ENCODE measurements at places on chromosomes 6 and 20.

- DNase-seq, result no peak
Measured at GRCh38 chr6:1624058-1624850, 14.5 kb downstream of the FOXC1 start.

GRCh38 chr20:61861054-61861841, 204.4 kb downstream of the TAF4 start:
- DNase-seq, result no peak

- DNase-seq, result no peak
Measured at GRCh38 chr6:31968326-31968725, 3.6 kb downstream of the DXO start.

DNA sequence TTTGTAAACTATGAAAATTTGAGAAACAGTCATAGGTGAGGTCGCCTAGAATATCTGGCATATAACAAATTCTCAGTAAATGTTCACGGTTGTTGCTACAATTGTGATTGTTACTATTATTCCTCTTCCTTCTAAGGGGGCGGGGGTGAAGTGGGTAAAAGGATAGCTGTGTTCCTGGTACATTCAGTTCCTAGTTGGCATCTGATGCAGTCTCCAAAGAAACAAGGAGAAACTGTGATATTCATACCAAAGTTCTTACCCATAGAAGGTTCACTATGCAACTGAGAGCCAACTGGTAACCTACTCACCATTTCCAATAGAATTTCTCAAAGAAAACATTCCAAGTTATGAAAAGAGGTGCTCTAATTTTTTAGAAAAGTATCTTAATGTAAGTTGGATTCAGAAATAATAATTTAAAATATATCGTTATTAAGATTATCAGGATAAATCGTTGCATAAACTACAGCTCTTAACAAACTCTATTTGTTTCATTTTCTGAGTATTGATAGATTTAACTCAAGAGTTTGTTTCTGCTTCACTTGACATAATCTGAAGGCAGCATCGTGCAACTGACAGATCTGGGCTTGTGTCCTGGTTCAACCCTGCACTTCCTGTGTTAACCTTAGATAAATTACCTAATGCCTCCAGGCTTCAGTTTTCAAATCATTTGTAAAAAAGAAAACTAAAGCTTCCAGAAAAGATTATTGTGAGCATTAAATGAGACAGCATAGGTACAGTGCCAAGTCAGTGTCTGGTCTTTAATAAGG, 13.3 kb upstream of the MAP7 start:
- no peak for DNase-seq

DNA sequence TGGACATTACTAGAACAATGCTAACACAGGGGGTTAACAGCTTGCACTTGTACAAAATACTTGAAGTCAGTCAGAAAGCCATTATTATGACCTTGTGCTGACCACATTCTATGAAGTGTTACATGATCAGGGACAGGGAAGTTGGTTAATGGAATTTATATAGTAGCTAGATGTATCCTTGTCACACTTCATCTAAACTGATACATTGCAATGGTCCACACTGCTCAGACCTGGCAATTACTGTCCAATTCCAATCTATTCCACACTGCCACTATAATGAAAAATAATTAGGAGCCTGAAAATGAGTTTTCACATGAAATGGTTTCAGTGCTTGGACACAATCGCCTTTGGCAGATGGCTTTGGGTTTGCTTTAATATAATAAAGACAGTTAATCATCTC, 850.8 kb downstream of the EPHA7 start:
- DNase-seq, result no peak
